AG20443 (cell line): ENCODE measurements at places on chromosomes 13 and 19.

GRCh38 chr13:76797361-76797760 lies 88.8 kb downstream of the KCTD12 start:
- no peak for DNase-seq

DNA sequence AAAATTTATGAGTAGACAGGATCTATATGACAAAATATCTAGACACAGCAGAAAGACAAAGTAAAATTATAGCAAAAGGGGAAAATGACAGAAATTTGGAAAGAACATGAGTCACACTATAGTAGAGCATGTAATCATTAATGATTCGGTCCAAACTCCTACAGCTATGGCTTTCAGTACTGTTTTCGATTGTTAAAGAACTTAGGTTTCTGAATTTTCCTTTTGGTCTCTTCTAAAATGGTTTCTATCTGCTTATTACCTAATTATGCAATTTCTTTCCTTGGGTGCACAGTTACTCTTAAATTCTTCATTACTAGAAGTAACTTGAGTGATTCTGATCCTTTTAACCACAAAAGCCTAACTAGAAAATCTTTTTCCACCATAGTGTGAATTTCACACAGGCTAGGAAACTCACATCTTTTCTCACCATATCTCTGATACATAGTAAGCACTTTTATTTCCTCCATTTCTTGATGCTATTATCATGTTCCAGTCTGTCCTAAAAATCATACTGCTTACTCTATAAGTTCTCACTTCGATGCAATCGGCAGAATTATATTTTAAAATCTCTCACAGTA lies 1101.4 kb downstream of the PCDH9 start:
- DNase-seq: no peak

DNA sequence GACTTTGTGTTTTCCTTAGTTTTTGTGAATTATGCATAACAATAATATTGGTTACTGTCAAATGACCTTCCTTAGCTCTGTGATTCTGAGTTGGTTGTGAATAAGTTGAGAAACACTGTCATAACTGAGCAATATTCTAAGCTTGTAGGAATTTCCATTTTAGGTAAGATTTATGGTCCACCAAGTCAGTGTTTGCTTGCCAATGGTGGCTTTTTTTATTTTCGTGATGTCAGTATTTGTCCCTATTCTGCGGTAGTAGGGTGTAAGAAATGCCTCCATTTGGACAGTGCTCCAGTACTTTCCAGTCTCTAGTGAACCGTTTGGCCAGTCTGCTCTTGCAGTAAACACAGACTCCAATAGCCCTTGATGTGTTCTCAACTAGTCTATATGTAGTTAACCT lies 94.7 kb downstream of the FRY start:
- DNase-seq: no peak

DNA sequence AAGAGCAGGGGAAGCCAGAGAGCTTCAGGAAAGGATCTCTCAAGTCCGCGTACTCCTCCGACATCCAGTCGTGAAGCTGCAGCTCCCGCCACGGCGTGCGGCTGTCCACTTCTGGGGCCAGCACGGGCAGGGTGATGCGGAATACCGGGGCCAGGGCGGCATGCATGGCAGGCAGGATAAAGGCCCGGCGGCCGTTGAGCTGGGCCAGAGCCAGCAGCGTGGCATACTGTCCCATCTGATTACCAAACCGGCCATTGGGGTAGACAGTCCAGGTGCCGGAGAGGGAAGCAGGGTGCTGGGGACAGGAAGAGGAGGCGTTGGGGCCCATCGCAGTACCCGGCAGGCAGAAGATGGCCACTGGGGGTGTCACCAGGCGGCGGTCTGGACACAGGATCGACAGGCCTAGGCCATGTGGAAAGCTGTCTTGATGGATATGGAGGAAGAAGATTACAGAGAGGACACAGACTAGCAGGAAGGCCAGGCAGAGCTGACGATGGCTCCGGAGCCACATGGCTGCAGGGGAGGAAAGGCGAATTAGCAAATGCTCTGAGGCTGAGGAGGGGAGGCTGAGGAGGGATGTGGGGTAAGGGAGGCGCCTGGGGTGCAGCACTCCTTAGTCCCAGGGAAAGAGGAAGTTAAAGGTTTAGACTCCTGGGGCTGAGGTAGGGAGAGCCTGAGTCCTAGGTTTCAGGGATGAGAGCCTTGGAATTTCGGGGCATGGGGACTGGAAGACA lies 1.5 kb downstream of the FUT1 start:
- no peak for DNase-seq

- DNase-seq: no peak
These were observed 11.0 kb downstream of the ZNF835 start for GRCh38 chr19:56660381-56661107.

GRCh38 chr19:13102416-13102665 lies 317 bp downstream of the LYL1 start:
- DNase-seq: no peak

GRCh38 chr19:4140237-4140711 lies 13.2 kb upstream of the CREB3L3 start:
- peak; percentile 86 for DNase-seq

DNA sequence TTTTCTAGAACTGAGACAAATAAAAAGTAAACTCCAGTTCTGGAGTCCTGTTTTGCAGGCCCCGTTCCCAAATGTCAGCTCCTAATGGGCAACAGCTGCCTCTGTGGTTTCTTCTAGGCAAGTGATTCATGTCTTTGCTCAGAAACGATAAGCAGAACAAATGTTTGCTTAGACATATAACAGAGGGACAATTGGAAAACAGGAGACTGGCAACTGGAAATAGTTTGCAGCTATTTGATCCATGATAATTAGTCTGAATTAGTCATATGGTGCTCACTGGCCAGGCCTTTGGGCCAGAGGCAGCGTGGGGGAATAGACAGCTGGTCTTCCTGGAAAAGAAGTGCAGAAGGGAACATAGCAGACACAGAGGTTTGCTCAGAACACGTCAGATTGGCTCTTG lies 29.2 kb upstream of the TSHZ3 start:
- peak; percentile 84 for DNase-seq

DNA sequence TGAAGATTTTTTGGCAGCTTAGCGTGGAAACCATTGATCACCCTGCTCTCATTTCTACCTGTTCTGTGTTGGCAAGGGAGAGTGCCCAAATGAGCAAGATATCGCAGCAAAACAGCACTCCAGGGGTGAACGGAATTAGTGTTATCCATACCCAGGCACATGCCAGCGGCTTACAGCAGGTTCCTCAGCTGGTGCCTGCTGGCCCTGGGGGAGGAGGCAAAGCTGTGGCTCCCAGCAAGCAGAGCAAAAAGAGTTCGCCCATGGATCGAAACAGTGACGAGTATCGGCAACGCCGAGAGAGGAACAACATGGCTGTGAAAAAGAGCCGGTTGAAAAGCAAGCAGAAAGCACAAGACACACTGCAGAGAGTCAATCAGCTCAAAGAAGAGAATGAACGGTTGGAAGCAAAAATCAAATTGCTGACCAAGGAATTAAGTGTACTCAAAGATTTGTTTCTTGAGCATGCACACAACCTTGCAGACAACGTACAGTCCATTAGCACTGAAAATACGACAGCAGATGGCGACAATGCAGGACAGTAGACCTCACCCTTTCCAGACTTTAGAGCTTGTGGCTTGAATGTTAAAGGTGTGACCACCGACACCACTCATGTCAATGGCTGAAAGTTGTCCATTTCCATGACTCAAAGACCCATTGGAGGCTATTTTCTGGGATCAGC lies 5.8 kb downstream of the CEBPG start:
- DNase-seq: no peak

- no peak for DNase-seq
These were observed 12.0 kb downstream of the EBPL start for GRCh38 chr13:49679246-49679645.

DNA sequence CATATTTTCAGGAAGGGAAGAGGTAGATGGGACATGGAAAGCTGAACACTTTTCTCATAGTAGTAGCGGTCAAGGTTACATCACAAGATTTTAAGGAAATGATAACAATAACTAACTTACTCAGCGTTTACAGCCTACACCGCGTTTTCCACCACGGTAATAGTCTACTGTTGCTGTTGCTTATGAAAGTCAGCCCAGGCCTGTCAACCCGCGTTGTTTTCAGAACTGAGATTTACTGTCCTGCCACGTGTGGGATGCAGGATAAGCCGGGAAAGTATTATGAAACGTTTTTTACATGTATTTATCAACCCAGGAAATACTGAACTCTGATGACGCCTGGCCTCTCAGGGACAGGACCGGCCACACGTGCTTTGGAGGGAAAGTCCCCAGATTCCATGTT lies 36.0 kb upstream of the LAMP1 start:
- no peak for DNase-seq

GRCh38 chr19:12527034-12527836 lies 24.0 kb downstream of the ZNF564 start:
- no peak for DNase-seq

DNA sequence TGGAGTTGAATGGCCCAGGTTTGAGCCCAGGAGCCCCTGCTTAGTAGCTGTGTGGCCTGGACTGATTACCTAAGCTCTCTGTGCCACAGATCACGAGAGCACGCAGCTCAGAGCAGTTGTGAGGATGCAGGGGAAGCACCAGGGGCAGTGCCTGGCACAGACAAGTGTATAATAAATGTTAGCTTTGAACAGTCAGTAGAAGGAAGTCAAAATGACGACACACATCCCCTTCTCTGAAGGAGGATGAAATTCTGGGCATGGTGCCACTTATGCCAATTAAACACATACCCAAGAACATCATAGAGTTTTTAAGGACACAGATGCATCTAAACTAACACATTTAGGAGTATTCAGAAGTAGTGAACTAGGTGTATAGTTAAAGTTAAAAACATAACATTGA lies 24.9 kb upstream of the SIGLEC11 start:
- DNase-seq: no peak

DNA sequence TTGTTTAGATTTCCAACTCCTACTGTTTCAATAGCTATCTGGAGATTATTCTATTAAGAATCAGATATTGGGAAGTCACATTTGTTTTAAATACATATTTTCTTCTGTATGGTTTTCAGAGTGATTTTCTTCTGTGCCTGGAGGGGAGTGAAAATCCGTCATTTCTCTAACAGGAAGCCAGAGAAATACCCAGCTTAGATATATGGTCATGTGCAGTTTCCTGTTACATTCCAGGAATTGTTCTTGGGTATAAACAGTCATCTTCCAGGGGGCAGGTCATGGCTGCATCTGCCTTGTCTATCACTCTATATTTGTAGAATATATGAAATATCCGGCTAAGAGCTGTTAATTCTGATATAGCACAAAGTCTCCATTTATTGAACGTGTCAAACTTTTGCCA lies 77.5 kb upstream of the MIR17HG start:
- no peak for DNase-seq

DNA sequence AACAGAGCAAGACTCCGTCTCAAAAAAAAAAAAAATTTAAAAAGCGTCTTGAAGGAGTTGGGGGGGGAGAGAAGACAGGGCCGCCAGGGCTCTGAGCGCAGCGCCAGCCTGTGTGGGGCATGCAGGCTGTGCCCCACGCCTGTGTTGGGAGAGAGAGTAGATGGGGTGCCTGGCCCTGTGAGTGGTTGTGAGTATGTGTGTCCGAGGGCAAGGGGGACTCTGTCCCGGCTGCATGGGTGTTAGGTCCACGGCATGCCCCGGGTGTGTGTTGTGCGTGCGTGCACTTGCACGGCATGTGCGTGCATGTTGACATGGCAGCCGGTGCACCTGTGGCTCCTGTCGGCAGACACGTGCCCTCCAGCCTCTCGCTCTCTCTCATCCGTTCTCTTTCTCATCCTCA lies 3.4 kb downstream of the MAP2K7 start:
- no peak for DNase-seq

DNA sequence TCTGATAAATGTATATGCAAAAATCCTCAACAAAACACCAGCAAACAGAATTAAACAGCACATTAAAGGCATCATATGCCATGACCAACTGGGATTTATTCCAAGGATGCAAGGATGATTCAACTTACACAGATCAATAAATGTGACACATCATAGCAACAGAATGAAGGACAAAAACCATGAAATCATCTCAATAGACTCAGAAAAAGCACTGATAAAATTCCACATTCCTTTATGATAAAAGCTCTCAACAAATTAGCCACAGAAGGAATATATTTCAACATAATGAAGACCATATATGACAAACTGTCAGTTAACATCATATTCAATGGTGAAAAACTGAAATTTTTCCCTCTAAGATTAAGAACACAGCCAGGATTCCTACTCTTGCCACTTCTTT lies 691.6 kb downstream of the DIAPH3 start:
- DNase-seq: no peak

GRCh38 chr19:52694921-52695320 lies 39.9 kb downstream of the ZNF611 start:
- DNase-seq: no peak

- DNase-seq: peak; percentile 74
These were observed 55.1 kb upstream of the C1QTNF9 start for GRCh38 chr13:24254146-24254841.

DNA sequence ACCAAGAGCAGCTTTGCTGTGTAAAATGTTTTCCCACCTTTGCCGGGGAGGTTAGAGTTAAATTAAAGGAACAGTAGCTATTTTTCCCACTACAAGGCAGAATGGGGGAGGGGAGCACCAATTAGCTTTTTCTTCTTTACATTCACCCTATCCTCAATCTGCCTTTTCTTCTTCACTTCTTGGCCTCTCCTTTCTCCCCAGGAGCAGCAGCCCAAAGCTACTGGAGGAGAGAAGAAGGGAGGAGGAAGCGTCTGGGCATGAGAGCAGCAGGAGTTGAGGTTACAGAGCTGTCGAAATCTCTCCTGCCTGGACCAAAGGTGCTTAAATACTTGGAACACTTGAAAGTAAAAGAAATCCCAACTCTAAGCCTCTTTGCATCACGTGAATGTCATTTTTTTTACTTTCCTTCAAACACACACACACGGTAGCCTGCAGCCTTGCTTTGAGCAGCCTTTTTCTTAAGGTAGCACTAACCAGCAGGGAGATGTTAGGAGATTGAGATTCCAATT lies 39.0 kb upstream of the WASF3 start:
- no peak for DNase-seq

- DNase-seq: no peak
These were observed 9.9 kb downstream of the LYPD3 start for GRCh38 chr19:43455321-43456113.

- DNase-seq: no peak
These were observed 865.1 kb downstream of the EFNB2 start for GRCh38 chr13:105670179-105670990.

- no peak for DNase-seq
These were observed 143.7 kb downstream of the FGF9 start for GRCh38 chr13:21814604-21815003.

- no peak for DNase-seq
These were observed 1376.3 kb upstream of the SLC10A2 start for GRCh38 chr13:104442536-104442935.
